ENCODE measurements at places on chromosomes 5 and 9. TPM values are rescaled to one million over a fixed set of nuclear protein-coding genes. Genes with fewer than 3 reads are reported as not detected.

Gene PLAC8L1
- not detected for total RNA-seq

Gene PDE6A
- total RNA-seq: 5.3 TPM

GRCh38 chr5:82594097-82594496 lies 315.9 kb upstream of the RPS23 start:
- peak; percentile 14 for DNase-seq

DNA sequence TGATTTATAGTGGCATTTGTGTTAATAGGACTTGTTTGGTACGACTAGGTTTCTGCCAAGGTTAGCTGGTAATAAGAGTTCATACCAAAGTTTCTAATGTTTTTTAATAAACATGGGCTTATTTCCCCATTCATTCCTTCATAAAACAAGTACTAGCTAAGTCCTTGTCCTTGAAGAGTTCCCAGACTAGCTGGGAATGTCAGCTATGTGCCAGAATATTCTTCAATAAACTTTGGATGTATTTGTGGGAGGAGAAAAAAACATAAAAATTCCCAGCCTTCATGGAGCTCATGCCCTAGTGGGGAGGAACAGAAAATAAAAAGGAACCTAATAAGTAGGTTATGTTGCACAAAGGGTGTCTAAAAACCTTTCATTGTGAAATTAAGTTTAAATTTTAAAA lies 176.9 kb downstream of the DENND1A start:
- DNase-seq: no peak

Gene N4BP3
- total RNA-seq: 1.7 TPM

DNA sequence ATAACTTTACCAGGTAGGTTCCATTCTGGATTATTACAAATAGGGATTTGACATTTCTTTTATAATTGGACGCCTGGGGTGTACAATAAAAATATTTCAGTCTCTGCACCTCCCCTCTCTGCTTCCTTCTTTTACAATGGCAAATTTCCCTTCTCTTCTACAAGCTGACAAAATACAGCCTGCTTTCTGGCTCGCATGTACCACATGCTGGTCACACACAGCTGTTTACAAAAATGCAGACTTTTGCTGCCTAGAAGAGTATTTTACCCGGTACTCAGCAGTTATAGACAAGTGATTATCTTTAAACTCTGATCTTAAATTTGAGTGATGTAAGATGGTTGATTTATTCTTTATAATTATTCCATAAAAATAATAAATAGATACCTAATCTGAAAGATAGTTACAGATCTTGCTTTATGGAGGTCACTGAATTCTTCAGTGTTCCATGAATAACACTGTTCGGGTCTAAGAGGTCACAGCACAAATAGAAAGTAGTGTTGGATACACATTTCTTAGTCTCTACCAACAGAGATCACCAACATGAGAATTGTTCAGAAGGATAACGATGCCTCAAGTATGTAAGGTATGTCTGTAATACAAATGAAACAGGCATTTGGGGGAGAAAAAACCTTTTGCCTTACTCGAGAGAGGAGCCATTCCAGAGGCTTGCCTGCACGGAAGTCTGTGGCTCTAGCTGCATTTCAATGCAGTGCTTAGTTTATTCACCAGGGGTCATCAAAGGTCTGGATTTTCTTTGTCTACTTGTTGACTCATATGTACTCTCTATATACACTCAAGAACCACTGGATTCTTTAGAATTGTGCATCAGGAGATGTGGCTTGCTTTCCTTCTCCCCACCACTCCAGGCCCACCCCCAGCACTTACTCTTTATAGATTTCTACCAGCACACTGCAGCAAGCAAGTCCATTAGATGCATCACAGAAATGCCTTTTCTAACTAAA lies 206.6 kb upstream of the RFX3 start:
- DNase-seq: peak; percentile 93

Gene LRRC70
- total RNA-seq: 1.9 TPM

Gene IL12B
- total RNA-seq: 1.7 TPM

GRCh38 chr5:109911731-109912130 lies 222.0 kb downstream of the MAN2A1 start:
- peak; percentile 37 for DNase-seq

DNA sequence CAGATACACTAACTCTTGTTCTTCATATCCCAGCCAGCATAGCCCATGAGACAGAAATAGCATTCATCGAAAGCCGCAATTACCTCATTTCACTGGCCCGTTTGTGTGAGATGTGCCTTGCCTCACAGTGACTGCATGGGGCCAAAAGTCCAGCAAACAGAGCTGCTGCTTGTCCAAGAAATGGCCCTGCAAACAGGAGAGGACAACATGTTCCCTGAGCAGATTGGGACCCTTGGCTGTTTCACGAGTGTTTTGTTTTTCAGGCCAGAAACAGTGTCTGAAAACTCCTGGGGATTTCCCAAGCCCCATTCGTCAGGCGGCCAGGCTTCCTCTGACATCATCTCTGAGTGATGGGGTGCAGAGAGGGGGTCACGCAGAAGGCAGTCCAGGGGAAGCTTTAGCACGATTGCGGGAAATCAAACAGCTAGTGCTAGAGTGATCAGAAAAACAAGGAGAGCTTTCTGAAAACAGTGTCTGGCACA lies 503.6 kb upstream of the PAPPA start:
- no peak for DNase-seq

Gene SMIM33
- 0.72 TPM for total RNA-seq
